ENCODE measurements at places on chromosomes 4 and X. TPM values are rescaled to one million over a fixed set of nuclear protein-coding genes. Genes with fewer than 3 reads are reported as not detected.

SPARCL1 gene
- total RNA-seq: 299 TPM

GRCh38 chr4:139852612-139853269 is 187.1 kb downstream of the MGST2 start:
- no peak for DNase-seq

CFP gene
- 24.8 TPM for total RNA-seq

TXK gene
- total RNA-seq: 7.5 TPM

DNA sequence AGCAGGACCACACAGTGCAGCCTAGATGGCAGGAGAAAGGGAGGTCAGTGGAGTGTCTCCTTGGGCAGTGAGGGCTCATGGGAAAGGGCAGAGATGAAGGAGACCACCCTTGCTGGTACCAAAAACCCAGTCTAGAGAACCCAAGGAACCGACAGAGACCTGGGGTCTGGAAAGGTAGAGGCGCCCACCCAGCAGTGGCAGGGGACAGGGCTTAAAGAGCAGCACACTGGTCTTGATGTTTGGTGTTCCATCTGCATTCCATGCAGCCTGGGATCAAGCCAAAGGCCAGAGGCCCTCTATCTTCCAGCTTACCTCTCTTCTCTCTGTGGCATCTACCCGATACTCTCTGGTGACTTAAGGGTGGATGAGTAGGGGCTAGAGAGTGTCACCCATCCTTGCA is 127.5 kb downstream of the PJA1 start:
- DNase-seq: no peak

TRPC5OS gene
- total RNA-seq: not detected

- DNase-seq: no peak
These were observed 12.1 kb downstream of the PPA2 start for GRCh38 chr4:105461621-105462382.

- no peak for DNase-seq
These were observed 99.7 kb downstream of the RASL11B start for GRCh38 chr4:52961666-52962412.

GRCh38 chrX:129652565-129653169 is 2.1 kb downstream of the APLN start:
- DNase-seq: no peak

GRCh38 chrX:12794654-12795053 is 3.4 kb downstream of the PRPS2 start:
- no peak for DNase-seq

CTAG2 gene
- total RNA-seq: not detected

All from lower lobe of right lung (tissue), 2 donors.